ENCODE measurements at places on chromosomes 13 and 19.

- DNase-seq = no peak
These were observed 871 bp upstream of the ZNF583 start for GRCh38 chr19:56403261-56403660.

GRCh38 chr13:79966493-79966895 is 374.4 kb downstream of the SPRY2 start:
- DNase-seq = no peak

GRCh38 chr13:26495750-26496149 is 61.7 kb upstream of the WASF3 start:
- no peak for DNase-seq

- no peak for DNase-seq
These were observed 1.2 kb downstream of the KL start for GRCh38 chr13:33017323-33017929.

GRCh38 chr19:32427536-32427935 is 22.0 kb downstream of the DPY19L3 start:
- DNase-seq = no peak

DNA sequence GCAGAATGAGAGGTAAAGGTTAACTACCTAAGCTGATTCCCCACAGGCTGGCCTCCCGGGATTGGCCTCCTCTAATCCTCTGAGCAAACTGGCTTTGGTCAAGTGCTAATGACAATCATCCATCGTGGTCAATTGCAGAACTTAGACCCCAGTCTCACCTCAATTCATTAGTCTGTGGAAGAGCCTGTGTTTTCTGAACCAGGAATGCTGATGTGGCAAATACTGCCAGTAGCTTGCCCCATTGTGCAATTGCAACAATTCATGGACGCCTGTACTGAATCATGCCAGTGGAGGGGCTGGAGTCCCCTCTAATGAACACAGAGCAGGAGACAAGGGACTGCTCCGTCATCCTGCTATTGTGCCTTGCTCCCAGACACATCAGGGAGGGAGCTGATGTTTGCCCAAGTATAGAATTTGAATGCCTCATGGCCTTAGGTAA is 1256.5 kb downstream of the EFNB2 start:
- DNase-seq = no peak

GRCh38 chr19:49642492-49643035 is 555 bp downstream of the SCAF1 start:
- no peak for DNase-seq

GRCh38 chr13:31154939-31155338 is 6.8 kb downstream of the HSPH1 start:
- no peak for DNase-seq

DNA sequence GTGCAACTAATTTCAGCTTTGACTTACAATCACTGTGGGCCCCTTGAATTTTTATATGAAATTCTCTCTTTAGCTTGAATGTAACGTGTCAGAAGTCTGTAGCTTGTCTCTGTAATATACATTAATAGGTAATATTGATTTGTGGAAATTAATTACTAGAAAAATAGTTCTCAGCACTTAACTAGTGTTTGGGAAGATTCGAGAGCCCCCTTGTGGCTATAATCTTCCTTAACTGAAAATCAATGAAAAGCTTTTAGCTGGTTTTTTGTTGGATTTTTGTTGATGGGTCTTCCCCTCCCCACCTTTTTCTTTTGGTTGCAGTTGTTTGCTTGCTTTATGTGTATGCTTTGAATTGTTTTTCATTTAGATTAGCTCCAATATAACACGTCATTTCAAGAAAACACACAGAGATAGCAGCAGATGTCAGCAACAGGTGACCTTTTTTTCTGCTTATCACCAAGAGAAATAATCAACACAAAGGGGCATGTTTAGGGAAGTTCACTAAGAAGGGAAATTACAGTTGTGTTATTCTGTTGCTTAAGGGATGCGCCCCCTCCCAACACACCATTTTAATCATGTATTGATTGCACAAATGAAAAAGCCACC is 176.8 kb downstream of the OXGR1 start:
- DNase-seq = no peak

- DNase-seq = no peak
These were observed 174.6 kb downstream of the COL4A1 start for GRCh38 chr13:110132225-110132982.

DNA sequence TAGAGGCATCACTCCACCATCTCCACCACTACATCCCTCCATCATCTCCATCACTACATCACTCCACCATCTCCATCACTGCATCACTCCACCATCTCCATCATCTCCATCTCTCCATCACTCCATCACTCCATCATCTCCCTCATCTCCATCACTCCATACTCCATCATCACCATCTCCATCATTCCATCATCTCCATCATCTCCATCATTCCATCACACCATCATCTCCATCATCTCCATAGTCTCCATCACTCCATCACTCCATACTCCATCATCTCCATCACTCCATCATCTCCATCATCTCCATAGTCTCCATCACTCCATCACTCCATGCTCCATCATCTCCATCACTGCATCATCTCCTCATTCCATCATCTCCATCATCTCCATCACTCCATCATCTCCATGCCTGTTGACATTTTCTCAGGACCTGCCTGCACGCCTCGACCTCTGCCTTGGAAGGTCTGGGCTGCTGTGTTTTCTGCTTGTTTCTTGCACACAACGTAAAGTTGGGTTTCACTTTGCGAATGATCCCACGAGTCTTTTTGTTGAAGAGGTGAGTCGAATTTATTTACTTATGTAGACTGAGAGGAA is 21.2 kb upstream of the RASA3 start:
- no peak for DNase-seq

DNA sequence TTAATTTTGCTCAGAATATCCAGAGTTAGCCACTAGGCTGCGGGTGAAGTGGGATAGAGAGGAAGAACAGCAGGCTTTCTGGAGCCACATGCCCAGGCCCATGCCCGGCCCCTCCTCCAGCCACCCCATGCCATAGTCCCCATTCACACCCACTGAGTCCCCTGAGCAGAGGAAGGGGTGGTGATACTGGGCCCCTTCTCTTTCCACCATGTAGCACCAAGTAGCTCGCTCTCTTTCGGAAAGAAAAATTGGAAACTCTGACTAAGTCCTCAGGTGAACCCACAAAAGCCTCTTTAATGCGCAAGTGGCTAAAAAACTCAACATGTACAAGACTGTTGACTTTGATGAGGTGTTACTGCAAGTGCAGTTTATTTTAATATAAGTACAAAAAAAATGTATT is 76.7 kb upstream of the GPR183 start:
- no peak for DNase-seq

- DNase-seq = no peak
These were observed 2.5 kb upstream of the S1PR4 start for GRCh38 chr19:3175781-3176714.

DNA sequence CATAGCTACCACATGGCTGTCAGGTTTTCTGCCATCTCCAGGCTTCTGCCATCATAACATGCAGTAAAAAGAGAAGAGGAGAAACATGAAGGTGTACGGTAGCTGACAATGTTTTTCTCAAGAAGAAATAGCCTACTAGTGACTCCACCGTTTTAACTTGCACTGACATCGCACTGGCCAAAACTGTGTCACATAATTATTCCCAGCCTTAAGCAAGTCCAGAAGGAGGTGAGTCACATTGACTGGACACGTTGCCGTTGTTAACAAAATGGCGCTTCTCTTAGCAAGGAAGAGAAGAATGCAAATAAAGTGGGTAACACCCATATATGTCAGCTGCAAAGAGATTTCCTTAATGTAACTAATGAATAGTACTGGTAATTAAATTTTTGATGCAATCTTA is 810.4 kb upstream of the SLC10A2 start:
- DNase-seq = no peak

GRCh38 chr19:49889687-49890348 is 6.9 kb downstream of the IL4I1 start:
- DNase-seq = peak; percentile 47

All from activated CD4-positive, CD25-positive, alpha-beta regulatory T cell (primary cell).